ENCODE measurements at places on chromosomes 16 and 17. TPM values are rescaled to one million over a fixed set of nuclear protein-coding genes. Genes with fewer than 3 reads are reported as not detected.
A peak's percentile ranks its signal among the peaks of the same experiment; 100 is the strongest.

The TP53TG3B gene
- total RNA-seq: not detected

The SPHK1 gene
- 8.3 TPM for total RNA-seq

The DNAAF8 gene
- not detected for total RNA-seq

DNA sequence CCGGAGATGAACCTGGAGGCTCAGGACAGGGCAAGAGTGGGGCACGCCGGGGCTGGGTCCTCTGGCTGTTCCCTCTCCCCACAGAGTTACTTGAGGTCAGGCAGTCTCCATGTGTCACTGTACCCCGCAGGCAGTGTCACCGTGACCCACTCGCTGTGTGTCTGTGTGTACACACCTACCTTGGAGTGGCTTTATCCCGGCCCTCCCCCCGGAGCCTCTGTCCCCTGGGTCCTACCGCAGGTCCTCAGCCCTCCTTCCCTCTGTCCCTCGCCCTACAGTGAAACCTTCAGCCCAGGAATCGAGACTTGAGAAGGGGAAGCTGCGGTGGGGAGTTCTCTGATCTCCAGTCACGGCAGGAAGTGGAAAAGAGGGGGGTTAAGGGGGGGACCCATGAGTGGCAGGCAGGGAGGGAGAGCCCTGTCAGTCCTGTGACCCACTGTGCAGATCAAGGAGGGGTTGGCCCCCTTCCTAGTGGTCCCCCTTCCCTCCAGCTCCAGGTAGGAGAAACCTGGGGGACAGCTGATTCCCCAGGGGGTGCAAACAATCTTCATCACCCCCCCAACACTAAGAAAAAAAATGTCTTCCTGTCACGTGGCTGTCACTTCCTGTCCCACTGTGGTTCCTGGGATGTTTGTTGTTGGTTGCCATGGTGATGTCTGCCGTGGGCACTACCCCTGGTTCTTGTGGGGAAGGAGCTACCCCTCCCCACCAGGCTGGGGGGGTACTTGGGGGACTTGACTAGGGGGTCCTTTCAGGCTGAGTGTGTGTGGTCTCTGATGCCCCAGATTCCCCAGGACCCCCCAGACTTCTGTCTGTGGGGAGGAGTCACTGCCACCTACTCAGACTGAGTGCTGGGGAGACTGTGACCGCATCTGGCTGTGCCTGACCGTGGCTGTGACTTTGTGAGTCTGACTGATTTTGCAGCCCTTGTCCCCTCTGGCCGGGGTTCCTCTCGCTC lies 13.7 kb downstream of the RARA start:
- DNase-seq: peak; percentile 90

The MYO15B gene
- total RNA-seq: 372 TPM

DNA sequence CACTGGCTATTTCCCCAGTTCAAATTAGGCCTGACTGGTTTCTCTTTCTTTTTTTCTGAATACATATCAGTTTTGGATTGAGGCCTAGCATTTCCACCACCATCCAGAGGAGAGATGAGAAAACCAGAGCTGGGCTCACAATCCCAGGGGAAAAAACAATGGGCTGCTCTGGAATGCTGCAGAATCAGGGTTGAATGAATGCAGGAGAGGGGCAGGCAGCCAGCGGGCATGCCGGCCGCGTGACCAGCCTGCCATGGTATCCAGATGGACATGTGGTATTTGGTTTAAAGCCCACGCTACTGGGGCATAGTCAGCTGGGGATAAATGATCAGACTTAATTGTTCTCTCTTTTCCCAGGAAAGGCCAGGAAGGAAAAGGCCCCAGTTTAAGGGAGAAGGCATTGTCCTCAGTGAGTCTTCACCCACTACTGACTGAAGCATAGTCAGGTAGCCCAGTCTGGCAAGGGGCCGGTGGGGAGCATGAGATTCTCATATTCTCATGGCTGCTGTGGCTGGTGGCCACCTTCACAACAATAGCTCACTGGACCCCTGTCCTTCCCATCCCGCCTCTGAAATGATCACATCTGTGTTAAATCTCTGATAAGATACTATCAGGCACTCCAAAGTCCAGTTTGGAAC lies 38.7 kb upstream of the RHOT1 start:
- DNase-seq: no peak

DNA sequence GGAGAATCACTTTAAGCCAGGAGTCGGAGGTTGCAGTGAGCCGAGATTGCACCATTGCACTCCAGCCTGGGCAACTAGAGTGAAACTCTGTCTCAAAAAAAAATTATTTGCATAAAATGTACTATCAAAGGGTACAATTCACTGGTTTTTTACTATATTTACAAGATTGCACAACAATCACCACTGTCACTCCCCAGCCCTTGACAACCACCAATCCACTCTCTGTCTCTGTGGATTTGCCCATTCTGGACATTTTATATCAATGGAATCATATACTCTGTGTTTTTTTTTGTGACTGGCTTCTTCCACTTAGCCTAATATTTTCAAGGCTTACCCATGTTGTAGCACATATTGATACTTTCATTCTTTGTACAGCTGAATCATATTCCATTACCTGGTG lies 18.8 kb downstream of the TBX2 start:
- DNase-seq: no peak

Measured in natural killer cell (primary cell).